ENCODE measurements at places on chromosomes 4 and X.
A peak's percentile ranks its signal among the peaks of the same experiment; 100 is the strongest.

GRCh38 chrX:853304-853703 lies 222.7 kb downstream of the SHOX start:
- DNase-seq, result no peak

DNA sequence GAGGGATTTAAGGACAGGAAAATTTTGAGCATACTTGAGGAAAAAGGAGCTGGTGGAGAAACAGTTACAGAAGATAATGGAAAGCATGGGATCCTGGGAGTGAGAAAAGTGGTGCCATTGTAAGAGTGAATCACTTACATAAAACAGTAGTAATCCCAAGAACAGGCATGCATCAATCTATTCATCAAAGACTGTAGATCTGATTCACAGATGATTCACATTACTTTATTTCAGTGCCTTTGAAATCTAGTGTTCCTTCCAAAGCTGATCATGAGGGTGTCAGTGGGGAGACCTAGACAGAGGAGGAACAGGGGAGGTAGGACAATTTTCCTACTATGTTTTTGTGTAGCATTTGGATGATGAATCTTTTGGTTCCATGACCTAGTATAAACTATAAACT lies 102.7 kb downstream of the TAB3 start:
- no peak for DNase-seq

- DNase-seq, result peak; percentile 3
These were observed 2.0 kb upstream of the SOD3 start for GRCh38 chr4:24793219-24794005.

- DNase-seq, result no peak
These were observed 121.8 kb upstream of the C1GALT1C1 start for GRCh38 chrX:120751683-120752082.

DNA sequence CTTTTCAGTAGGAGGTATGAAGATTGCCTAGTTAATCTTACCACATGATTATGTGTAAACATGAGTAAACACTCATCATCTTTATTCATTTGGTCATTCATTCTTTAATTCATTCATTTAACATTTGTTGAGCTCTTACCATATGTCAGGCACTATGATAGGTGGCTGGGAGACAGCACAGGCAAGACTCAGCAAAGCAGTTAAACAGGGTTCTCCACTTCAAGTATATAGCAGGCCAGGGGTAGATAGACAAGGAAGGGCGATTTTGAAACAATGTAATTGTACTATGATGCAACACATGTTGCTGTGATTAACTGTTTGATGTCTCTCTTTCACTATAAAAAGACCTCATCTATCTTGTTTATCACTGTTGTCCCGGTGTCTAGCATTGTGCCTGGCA lies 84.3 kb upstream of the GPR101 start:
- no peak for DNase-seq

- DNase-seq, result no peak
These were observed 9.6 kb downstream of the UBE2D3 start for GRCh38 chr4:102817613-102818268.

- no peak for DNase-seq
These were observed 200.2 kb downstream of the SPRY1 start for GRCh38 chr4:123596805-123597204.

DNA sequence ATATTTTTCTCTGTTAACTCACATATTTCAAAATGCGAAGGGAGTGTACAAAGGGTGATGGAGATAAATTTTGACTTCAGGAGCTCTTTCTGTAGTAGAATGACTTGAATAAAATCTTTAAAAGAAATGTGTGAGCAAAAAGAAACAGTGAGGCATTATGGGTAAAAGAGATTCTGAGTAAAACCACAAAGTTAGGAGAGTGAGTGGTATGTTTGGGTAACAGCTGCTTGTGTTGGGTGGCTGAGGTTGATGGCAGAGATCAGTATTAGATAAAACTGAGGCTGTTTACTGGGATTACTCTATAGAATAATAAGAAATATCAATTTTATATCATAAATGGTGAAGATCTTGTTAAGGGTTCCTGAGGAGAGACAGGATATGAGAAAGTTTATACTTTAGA lies 434.2 kb upstream of the AMOT start:
- DNase-seq, result no peak

DNA sequence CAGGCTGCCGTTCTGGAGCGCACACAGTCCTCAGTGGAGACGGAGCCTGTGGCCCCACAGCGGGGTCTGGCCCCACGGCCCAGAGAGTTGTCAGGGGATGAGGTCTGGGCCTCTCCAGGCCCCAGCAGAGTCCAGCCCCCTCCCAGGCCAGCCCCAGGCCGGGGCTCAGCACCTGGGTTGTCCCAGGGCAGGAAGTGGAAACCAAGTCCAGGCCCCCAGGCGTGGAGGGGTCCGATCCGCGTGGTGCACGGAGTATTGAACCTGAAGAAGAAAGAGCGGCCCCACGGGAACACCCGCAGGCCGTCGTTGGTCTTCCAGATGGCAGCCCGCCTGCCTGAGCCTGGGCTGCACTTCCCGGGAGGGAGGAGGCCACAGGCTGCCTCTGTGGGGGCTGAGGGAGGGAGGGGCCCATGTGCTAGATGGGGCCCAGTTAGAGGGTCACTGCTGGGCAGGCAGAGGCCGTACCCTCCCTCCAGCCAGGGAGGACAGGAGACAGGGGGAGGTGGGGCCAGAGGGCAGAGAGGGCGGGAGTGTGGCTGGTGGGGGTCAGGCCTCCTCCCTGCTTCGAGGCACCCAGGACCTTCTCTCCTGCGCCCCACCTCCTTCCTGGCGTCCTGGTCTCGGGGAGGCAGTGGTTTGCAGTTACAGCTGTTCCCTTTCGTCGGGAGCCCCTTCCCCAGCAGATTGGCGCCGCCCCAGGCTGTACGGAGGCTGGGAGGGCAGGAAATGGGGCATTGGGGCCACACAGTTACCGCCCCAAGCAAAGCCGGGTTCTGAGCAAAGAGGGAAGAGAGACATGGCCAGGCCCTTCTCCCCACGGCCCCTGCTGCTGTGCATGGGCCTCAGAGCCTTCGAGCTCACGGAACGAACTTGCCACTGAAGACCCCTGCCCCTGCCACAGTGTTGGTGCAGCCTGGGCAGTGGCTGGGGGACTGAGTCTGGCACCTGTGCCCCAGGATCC lies 8.1 kb downstream of the HGFAC start:
- DNase-seq, result no peak

DNA sequence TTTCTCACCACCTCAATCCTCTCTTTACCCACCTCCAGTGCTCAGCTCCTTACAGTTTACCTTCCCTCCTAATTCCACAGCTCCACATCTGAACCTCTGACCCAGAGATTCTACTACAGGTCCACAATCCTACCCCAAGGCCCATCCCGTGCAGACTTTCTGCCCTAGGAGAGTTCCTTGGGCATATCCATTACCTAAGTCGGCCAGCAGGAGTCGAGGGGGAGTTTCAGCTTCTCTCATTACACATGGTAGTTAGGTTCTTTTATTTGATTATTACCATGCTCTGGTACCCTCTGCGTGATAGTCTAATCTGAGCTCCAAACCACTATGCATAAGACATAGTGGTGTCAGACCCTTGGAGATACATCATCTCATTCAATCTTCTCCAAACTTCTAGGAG lies 117.9 kb downstream of the SH3RF1 start:
- DNase-seq, result no peak

DNA sequence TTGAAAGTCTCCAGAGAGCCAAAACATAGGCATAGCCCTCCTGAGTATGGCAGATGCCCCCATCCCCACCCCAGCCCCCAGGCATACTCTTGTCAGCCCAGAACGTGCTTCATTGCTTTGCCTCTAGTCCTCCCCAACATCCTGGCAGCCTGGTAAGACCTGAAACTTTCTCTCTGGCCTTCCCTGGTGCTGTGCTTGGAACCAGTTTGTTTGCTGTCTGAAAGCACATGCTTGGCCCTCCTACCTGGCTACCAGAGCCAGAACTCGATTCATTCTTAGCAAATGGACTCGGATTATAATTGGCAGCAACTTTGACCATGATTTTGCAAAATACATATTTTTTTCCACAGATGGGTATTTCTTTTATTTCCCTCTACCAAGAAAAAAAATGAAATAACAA lies 248.1 kb downstream of the USP46 start:
- no peak for DNase-seq

DNA sequence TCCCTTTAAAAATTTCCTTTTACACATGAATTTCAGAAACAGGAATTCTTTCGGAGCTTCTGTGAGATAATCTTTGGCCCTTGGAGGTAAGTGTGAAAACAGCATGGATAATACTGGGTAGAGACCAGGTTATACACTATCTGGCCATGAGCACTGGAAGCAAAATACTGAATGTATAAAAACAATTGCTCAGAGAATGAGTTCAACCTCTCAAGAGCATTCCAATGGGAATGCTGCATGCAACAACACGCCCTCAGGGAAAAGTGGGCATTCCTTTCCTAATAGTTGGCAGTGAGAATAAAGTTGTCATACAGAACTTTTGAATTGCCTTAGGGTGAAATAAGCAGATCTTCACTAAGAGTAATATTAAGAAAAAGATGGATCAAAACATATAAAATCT lies 574.8 kb upstream of the DIPK2B start:
- DNase-seq, result no peak

DNA sequence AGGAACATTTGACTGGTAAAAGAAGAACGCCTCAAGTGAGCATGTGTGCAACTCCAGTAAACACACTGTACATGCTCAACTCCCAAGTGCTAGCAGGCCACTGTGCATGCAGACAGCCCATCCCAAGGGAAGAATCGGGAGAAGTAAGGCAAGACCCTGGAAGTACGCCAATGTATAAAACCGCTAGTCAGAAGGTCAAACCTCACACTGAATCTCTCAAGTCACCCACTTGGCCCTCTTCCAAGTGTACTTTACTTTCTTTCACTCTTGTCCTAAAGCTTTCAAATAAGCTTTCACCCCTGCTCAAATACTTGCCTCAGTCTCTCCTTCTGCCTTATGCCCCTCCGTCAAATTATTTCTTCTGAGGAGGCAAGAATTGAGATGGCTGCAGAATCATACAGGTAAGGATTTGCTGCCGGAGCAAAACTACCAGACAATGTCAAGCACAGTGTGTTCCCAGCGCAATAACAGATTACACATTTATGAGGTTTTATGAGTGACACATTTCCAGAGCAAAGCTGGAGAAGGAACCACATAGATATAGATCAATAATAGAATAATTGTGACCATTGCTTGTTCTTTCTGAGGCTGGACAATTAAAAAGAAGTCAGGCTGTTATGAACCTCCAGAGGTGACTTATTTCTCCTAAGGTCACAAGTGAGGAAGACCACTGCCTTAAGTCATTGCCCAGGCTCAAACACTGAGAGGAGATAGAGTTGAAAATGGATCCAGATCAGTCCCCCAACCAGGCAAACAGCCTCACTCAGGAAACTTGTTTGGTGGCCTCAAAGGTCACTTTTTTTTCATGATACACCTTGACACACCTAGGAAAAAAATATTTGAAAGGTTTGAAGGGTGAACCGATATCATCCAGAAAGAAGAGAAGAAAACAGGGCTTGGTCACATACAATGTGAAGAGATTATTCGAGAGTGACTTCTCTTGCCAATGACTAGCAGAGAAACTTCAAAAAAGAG lies 26.3 kb downstream of the CXCL1 start:
- no peak for DNase-seq

- DNase-seq, result peak; percentile 71
These were observed 57.5 kb downstream of the PCDH18 start for GRCh38 chr4:137474711-137475301.

DNA sequence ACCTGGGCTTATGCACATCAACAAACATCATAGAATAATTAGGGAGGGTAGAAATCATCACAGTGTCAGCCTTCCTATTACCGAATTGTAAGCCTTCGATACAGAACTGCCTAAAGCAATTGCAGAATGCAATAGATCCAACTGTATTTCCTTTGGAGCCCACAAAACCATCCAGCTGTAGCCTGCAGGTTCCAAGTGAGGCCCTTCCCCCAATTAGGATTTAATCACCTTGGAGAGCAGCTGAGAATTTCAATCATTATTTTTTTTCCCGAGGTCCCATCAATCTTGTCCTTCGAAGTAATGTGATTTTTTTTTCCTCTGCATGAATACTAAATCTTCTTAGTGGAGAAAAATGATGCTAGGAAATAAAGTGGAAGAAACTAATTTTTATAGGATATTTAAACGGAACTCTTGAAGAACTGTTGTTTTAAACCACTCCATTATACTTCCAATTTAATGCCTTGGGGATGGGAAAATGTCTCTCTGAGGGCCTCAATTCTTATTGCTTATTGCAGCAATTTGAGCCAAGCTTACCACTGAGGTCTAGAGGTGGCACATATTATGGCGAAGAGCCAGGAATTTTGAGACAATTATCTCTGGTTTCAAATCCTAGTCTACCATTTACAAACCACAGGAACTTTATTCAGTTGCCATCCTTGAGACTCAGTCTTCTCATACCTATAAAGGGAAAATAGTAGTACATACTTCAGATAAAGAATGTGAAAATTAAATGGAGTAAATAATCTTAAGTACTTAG lies 953.4 kb upstream of the IGFBP7 start:
- no peak for DNase-seq

- no peak for DNase-seq
These were observed 24.9 kb downstream of the CLDN34 start for GRCh38 chrX:9992061-9992460.

GRCh38 chr4:146033149-146033548 lies 94.5 kb upstream of the ZNF827 start:
- no peak for DNase-seq

- DNase-seq, result no peak
These were observed 55.9 kb upstream of the RASSF6 start for GRCh38 chr4:73676136-73676535.

DNA sequence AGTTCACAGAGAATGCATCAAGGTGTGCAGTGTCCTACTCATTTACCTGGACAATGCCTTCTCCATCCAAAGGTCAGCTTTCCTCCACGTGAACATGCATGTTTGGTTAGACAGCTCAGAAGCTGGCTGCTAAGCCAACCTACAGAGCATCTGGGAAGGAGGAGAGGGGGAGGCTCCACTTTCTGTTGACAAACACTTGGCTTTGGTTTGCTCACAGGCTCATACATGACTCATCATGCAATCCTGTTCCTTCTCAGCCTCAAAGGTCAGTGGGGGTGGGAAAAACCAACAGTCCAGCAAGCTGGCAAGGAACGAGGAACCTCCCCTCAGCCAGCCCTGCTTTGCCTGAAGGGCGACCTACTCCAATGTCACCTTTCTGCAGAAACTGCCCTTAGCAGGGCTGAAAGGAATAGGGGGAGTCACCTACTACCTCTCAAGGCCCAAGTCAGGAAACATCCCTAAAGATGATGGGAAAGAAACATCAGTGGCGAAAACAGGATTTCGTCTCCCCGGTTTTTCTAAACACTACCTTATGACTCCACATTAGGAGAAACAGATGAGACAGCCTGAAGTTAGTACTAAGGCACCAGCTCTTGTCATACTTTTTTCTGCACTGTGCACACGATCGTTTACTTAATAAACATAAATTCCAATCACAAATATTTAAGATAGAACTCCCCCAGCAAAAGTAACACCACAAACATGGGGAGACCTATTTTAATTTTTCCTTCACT lies 37.9 kb downstream of the RELL1 start:
- DNase-seq, result peak; percentile 66

- no peak for DNase-seq
These were observed 824 bp downstream of the TBC1D14 start for GRCh38 chr4:6910340-6910959.

All from NCI-H1417 (cell line).